ENCODE measurements at places on chromosomes 7 and 10. TPM values are rescaled to one million over a fixed set of nuclear protein-coding genes. Genes with fewer than 3 reads are reported as not detected.

Gene GDF2
- not detected for total RNA-seq

Gene MOGAT3
- 6.3 TPM for total RNA-seq

Gene STAG3
- 0.20 TPM for total RNA-seq

Gene SPDYE2B
- total RNA-seq = not detected

Gene KCNMA1
- 42.6 TPM for total RNA-seq

Gene CALCR
- total RNA-seq = 0.07 TPM

Gene SAP25
- total RNA-seq = not detected

Gene CDK6
- total RNA-seq = 69.6 TPM

Gene PFKFB3
- total RNA-seq = 21.6 TPM

Gene VSTM4
- total RNA-seq = 10.2 TPM

Gene UCMA
- total RNA-seq = not detected

Gene UMAD1
- 29.0 TPM for total RNA-seq

Gene C10orf90
- total RNA-seq = not detected

Gene NYAP1
- 1.6 TPM for total RNA-seq

Data from hepatocyte (in vitro differentiated cells).